ENCODE measurements at places on chromosomes 12 and 14. TPM values are rescaled to one million over a fixed set of nuclear protein-coding genes. Genes with fewer than 3 reads are reported as not detected.

- DNase-seq, result no peak
Measured at GRCh38 chr12:18681818-18682217, 56.0 kb downstream of the PLCZ1 start.

- DNase-seq, result peak; percentile 58
Measured at GRCh38 chr14:91350813-91351511, 66.7 kb downstream of the CCDC88C start.

DNA sequence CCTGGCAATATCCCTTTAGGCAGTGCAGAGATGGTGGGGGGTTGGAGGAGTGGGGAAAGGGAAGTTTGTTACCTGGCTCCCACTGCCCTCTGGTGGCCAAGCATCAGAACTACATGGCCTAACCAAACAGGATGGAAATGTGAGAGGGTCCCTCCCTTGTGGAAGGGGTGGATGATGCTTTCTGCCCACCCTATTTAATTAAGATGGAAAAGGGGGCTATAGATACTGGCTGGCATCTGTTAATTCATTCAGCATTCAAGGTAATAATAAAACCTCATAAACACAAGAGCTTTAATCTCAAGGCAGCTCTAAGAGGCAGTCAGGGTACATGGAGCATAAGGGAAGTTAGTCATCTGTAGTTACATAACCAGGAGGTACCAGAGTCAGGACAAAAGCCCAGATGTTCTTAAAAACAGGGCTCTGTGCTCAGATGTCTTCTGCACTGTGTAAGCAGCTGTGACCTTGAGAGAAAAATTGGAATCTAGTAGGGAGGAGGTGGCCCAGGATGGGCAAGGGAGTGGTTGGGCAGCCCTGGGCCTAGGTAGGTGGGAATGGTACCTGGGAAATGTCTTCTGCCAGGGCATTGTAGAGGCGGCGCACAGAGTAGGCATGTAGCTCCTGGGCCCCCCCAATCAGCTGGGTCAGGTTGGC, 4.6 kb downstream of the AP1G2 start:
- DNase-seq, result peak; percentile 77

Gene KIF26A
- total RNA-seq, result 0.10 TPM

Gene TMEM30B
- 3.5 TPM for total RNA-seq

- no peak for DNase-seq
Measured at GRCh38 chr12:38934686-38935085, 29.3 kb upstream of the CPNE8 start.

GRCh38 chr14:71467361-71467811, 464.8 kb upstream of the RGS6 start:
- DNase-seq, result no peak

DNA sequence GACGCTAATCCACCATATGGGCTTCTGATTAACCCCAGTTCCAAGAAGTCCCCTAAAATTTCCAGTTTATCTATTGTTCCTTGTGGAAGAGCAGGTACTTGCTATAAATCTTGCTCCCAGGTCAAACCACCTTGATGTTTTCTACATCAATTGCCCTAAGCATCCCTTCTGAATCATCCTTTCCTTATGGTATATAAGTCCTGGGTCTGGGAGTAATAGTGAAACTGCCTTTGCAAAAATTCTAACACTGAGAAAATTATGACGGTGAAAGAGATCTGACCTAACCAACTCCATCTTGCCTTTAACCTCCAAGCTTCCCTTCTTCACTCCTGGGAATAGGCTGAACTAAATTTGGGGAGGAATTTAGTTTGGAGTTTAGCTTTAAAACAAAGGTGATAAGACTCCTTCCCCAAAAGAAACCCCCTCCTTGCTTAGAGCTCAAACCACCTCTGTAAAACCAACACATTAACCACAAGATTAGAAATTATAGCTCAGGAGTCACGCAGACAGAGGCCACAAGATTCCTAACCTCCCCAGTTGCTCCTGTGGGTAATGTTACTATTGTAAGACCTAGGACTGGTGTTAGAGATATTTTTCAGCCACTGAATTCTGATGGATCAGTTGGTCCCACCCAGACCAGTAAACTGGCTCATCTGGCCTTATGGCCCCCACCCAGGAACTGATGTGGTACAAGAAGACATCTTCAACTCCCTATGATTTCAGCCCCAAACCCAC, 33.8 kb upstream of the DTX1 start:
- DNase-seq, result no peak

- no peak for DNase-seq
Measured at GRCh38 chr12:101592921-101593320, 1.9 kb upstream of the MYBPC1 start.

GRCh38 chr14:95267306-95267705, 52.4 kb downstream of the CLMN start:
- DNase-seq, result no peak

- no peak for DNase-seq
Measured at GRCh38 chr12:94263905-94264561, 115.7 kb downstream of the PLXNC1 start.

DNA sequence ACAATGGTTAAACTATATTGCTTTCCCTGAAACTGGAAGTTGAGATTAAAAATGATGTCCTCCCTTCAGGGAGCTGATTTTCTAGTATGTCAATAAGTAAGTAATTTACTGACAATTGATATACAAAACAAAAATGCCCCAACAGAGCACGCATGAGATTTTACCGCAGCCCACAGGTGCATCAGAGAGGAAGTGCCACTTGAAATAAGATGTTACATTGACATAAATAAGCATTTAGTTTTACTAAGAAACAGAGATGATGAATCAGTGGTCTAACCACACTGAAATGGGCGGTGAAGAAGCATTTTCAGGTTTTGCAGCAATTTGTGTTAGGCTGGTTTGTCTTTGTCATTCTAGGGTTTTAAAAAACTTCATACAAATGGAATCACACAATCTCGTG, 8.8 kb upstream of the CLECL1 start:
- DNase-seq, result peak; percentile 94

DNA sequence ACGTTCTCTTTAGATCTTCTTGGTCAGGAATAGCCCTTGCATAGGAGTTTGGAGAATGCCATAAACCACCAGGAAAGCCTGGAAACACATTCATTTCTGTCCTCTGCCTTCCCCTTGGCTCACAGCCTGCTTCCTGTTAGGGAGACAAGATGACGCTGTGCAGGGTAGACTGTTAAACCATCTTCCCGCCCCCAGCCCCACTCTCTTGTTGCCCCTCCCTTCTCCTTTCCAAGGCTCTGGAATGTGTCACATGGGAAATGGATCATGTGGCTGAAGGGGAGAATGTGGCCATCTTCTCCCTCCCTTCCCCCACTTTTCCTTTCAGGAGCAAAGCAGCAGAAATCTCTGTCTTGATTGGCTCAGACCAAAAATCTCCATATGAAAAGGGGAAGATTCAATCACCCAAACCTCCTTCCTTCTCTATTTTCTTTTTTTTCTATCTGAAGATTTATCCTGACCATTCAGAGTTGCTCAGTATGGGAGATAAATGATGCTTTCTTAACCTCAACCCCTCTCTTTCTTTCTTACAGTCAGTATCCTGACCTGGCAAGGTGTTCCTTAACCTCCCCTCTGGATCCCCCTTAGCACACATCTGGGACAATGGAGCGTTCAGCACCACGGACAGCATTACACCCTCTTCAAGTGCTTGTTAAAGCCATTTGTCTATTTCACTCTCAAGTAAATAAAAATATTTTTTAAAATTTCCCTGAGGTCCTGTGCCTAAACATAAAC, 11.4 kb downstream of the GPR19 start:
- DNase-seq, result no peak

- no peak for DNase-seq
Measured at GRCh38 chr14:44388306-44388705, 118.8 kb downstream of the FSCB start.

- no peak for DNase-seq
Measured at GRCh38 chr12:26767116-26767515, 65.9 kb downstream of the ITPR2 start.

DNA sequence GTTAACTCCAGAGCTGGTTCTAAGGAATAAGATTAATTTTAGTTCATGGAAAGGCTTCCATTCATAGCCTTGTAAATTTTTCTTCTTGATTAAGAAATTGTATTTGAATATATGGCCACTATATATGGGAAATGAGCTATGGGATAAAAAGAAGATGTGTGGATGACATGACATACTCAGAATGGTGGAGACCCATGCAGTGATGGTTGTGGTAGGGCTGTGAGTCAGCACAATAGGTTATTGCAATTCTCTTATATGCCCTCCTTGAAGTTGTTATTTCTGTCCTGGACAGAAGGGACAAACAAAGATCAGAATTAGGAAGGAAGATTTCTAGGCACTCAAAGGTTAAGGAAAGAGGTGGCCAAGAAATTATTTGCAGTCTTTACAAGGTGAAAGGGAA, 21.5 kb downstream of the RASSF9 start:
- no peak for DNase-seq

Gene PTGDR
- 0.57 TPM for total RNA-seq

DNA sequence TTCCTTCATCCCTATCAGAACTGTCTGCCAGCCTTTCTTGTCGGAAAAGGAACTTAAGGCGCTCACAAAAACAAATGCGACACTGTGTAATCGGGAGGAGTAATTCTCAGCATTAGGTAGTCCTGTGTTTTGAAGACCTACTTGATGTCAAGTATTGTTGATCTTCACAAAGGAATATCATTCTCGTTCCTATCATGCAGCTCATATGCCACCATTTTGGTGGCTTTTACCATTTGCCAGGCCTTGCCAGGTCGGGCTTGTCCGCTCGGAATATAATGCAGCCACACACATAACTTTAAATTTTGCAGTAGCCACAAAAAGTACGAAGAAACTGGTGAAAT, 903 bp upstream of the PPP4R3A start:
- DNase-seq, result no peak

Gene SLC5A8
- not detected for total RNA-seq

DNA sequence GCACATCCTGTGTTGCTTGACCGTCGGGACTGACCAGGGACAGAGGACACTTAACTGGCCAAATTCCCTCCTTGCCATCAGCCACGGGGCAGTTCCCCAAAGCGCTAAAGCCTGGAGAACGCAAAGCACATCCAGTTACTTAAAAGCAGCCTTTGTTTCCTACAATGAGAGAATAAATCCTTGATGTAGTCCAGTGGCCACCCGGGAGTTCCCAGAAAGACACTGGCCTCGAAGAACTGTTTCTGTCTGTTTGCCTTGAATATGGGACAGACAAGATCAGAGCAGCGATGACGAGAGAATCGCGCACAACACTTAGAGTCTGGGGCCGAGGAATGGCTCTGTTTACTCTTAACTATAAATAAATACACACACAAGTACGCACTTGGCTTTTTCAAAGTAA, 102.2 kb downstream of the TNFAIP2 start:
- DNase-seq, result no peak

GRCh38 chr12:47360771-47361388, 281.1 kb upstream of the AMIGO2 start:
- DNase-seq, result peak; percentile 67

Gene OR6C2
- not detected for total RNA-seq

Gene MYO1H
- total RNA-seq, result not detected

DNA sequence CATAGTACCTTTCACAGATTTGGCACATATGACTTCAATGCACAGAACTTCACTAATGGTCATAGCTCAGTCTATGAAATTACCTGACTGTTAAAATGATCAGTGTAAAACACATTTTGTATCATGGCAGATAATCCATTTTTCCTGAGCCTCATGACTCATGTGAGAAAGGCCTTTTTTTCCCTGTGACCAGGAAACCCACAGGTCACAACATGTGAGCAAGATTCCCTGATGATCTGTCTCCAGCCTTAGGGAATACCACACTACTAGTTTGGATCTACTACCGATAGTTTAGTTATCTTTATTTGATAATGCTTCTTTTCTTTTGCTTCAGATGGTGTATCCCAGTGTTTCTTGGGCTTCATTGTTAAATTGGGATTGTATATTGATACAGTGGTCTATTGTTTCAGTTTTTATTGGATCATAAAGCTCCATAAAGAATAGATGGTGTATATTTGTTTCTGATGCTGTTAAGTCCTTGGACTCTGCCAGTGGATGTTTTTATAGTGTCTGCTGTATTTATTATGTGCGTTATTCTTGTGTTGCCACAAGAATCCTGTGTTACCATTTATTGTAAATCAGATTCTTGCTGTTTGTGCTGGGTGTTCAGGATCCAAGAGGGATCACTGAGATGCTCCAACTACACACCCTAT, 248.7 kb upstream of the PELI2 start:
- no peak for DNase-seq

DNA sequence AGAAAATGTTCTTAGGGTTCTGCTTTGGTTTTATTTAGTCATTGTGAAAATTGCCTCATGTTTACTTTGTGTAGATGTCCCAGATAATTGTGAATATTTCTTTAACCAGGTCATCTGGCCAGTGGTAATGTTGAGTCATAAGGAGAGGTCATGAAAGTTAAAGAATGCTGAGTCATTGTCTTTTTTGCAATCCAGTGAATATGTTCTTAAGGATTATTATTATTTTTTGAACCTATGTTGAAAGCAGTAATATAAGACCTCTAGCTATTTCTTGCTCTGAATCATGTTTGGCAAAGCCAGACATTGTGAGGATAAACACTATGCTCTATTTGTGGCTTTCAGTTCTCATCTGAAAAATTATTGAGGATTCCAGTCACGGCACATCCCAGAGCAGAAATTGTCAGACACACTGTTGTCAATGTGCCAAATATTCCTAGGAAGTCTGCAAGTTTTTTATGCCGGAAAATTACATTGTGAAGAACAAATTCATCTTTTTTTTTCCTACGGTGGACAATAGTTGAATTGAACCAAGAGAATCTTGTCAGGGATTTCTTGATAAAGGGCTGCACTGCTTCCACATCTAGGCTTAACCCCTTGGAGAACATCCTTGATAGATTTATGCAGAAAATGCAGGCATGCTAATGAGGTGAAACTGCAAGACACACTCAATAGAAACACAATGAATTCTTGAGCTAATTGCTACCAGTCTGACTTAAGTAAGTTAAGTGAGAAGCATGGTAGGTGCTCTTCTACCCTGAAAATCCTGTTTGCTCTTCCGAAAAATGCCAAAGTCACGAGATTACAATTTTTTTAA, 369.6 kb downstream of the ATP23 start:
- DNase-seq, result no peak

DNA sequence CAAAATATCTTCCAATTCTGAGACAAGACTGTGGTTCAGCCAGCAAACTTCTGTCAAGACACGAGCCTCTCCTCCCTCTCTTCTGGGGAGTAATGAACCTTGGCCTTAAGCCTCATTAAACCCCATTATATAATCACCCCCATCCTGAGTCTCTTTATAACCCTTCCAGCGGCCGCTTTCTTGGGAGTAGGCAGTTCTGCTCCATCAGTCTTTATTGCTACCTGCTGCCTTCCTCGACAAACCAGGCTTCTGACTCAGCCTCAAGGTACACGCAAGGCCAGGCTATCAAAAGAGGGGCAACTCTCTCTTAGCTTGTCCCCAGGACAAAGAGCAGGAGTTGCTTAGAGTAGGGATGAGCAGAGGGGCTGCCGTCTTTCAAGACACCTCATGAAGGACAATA, 300.8 kb upstream of the NOS1 start:
- DNase-seq, result no peak

GRCh38 chr14:59275668-59276067, 87.2 kb downstream of the DAAM1 start:
- no peak for DNase-seq

Gene MFAP5
- not detected for total RNA-seq

All from naive thymus-derived CD8-positive, alpha-beta T cell (primary cell).